ENCODE measurements at places on chromosomes 7 and 10.

- no peaks in the 10 kb centered on the region for H3K36me3 ChIP-seq
- no peak for DNase-seq
- no peaks in the 10 kb centered on the region for H3K27me3 ChIP-seq
- no peak overlapping the region for H3K4me3 ChIP-seq
These were observed 77.8 kb upstream of the NRP1 start for GRCh38 chr10:33412241-33412640.

GRCh38 chr10:47076949-47077361, 165.7 kb downstream of the PTPN20 start:
- H3K27me3 ChIP-seq, result peaks cover 4% of the 10 kb centered on the region
- no peaks in the 10 kb centered on the region for H3K4me1 ChIP-seq
- H3K27ac ChIP-seq, result no peak overlapping the region
- DNase-seq, result no peak
- no peaks in the 10 kb centered on the region for H3K36me3 ChIP-seq
- no peak overlapping the region for H3K4me3 ChIP-seq

DNA sequence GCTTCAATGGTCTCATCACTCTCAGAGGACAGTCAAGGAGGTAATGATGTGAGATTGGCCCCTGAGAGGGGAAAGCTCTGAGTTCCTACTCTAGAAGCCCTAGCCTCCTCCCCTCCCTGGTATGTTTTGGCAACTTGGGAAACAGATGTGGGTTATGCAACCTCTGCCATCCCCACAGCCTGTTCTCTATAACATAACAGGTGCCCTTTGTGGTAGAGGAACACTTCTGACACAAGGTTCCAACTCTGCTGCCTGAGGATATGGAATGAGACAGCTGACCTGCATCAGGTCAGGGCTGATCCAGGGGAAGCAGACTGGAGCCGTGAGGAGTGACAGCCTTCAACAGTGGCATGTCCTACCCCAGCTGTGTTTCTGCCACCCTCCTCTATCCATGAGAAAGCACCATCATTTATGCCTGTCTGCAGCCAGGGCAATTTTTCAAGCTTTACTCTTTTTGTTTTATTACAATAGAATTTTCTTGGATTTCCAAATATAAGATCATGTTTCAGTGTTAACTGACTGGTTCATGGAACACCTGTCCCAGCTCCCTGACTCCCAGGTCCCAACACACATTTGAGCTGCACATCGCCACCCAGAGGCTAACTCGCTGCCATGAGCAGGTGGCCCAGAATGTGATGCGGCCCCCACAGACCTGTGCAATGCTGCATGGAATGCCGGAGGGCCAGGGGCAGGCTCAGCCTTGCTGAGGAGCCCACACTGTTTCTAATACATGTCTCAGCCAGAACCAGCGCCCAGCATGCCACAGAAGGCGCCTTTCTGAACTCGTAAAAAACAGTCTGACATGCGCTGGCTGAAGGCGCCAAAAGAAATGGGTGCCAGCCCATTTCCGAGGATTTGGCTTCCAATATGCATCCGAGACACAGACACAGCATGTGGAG, 124.8 kb upstream of the CHST15 start:
- no peak for DNase-seq
- H3K36me3 ChIP-seq, result no peaks in the 10 kb centered on the region
- H3K4me3 ChIP-seq, result no peak overlapping the region
- H3K27me3 ChIP-seq, result no peaks in the 10 kb centered on the region
- no peaks in the 10 kb centered on the region for H3K4me1 ChIP-seq
- no peak overlapping the region for H3K27ac ChIP-seq

GRCh38 chr10:75718991-75719390, 287.6 kb downstream of the LRMDA start:
- H3K4me3 ChIP-seq, result no peak overlapping the region
- no peak overlapping the region for H3K27ac ChIP-seq
- no peaks in the 10 kb centered on the region for H3K36me3 ChIP-seq
- H3K27me3 ChIP-seq, result peaks cover 6% of the 10 kb centered on the region
- H3K4me1 ChIP-seq, result no peaks in the 10 kb centered on the region

- no peaks in the 10 kb centered on the region for H3K36me3 ChIP-seq
- no peak for DNase-seq
- no peak overlapping the region for H3K4me3 ChIP-seq
- no peak overlapping the region for H3K27ac ChIP-seq
- H3K4me1 ChIP-seq, result no peaks in the 10 kb centered on the region
These were observed 126.5 kb downstream of the ICA1 start for GRCh38 chr7:8135417-8135816.

- no peak overlapping the region for H3K4me3 ChIP-seq
- peak overlapping the region; percentile 8 for H3K27ac ChIP-seq
- H3K27me3 ChIP-seq, result no peaks in the 10 kb centered on the region
- peak; percentile 47 for DNase-seq
- H3K36me3 ChIP-seq, result no peaks in the 10 kb centered on the region
These were observed 9.2 kb downstream of the AQP1 start for GRCh38 chr7:30920584-30921539.

DNA sequence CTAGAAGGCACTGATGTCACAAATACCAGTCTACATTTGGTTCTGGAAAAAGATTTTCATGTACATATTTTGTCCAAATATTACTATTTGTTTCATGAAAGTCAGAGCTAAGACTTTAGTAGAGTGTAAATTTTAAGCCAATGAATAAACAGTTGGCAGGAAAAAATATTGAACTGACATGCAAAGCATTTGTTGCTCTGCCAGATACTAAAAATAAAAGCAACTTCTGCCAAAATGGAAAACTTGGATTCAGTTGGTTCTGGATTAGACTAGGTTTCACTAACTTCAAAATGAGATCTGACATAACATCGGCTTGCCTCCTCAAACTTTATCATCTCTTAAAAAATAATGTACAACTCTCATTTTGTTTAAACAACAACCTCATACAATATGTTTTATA, 34.9 kb downstream of the FAM204A start:
- no peak for DNase-seq
- no peak overlapping the region for H3K27ac ChIP-seq
- no peaks in the 10 kb centered on the region for H3K4me1 ChIP-seq
- no peaks in the 10 kb centered on the region for H3K27me3 ChIP-seq
- H3K36me3 ChIP-seq, result peaks cover 47% of the 10 kb centered on the region
- no peak overlapping the region for H3K4me3 ChIP-seq

- DNase-seq, result no peak
- H3K4me3 ChIP-seq, result no peak overlapping the region
- no peaks in the 10 kb centered on the region for H3K36me3 ChIP-seq
These were observed 36.4 kb upstream of the SRRM3 start for GRCh38 chr7:76165106-76165972.

- H3K4me3 ChIP-seq, result peak overlapping the region; percentile 19
- no peaks in the 10 kb centered on the region for H3K27me3 ChIP-seq
- DNase-seq, result no peak
- no peak overlapping the region for H3K27ac ChIP-seq
These were observed 183.0 kb upstream of the ANK3 start for GRCh38 chr10:60572511-60573194.

GRCh38 chr7:106279425-106280197, 5.2 kb downstream of the NAMPT start:
- H3K4me3 ChIP-seq, result no peak overlapping the region
- H3K27ac ChIP-seq, result no peak overlapping the region
- H3K27me3 ChIP-seq, result no peaks in the 10 kb centered on the region
- DNase-seq, result no peak

GRCh38 chr7:27235387-27236311, 7.0 kb upstream of the EVX1 start:
- peaks cover 8% of the 10 kb centered on the region for H3K27me3 ChIP-seq
- H3K36me3 ChIP-seq, result no peaks in the 10 kb centered on the region
- H3K4me3 ChIP-seq, result peak overlapping the region; percentile 35
- no peaks in the 10 kb centered on the region for H3K4me1 ChIP-seq
- no peak overlapping the region for H3K27ac ChIP-seq

DNA sequence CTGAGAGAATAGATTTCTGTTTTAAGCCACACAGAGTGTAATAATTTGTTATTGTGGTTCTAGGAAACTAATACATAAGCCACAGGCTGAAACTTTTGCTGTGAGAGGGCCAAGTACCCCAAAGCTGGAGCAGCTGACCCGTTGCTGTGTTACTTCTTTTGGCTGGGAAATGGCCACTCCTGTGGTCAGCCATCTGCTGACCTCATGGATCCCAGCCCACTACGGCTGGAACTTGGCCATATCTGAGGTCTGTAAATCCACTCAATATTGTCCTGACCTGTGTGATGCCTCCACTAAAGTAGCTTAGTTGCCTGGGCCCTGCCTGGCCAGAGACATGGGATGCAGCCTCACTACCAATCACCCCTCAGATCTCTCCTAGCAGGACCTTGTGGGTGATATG, 17.4 kb upstream of the LOXL4 start:
- H3K36me3 ChIP-seq, result no peaks in the 10 kb centered on the region
- no peak overlapping the region for H3K27ac ChIP-seq
- H3K27me3 ChIP-seq, result peaks cover 6% of the 10 kb centered on the region
- H3K4me3 ChIP-seq, result no peak overlapping the region
- H3K4me1 ChIP-seq, result no peaks in the 10 kb centered on the region

DNA sequence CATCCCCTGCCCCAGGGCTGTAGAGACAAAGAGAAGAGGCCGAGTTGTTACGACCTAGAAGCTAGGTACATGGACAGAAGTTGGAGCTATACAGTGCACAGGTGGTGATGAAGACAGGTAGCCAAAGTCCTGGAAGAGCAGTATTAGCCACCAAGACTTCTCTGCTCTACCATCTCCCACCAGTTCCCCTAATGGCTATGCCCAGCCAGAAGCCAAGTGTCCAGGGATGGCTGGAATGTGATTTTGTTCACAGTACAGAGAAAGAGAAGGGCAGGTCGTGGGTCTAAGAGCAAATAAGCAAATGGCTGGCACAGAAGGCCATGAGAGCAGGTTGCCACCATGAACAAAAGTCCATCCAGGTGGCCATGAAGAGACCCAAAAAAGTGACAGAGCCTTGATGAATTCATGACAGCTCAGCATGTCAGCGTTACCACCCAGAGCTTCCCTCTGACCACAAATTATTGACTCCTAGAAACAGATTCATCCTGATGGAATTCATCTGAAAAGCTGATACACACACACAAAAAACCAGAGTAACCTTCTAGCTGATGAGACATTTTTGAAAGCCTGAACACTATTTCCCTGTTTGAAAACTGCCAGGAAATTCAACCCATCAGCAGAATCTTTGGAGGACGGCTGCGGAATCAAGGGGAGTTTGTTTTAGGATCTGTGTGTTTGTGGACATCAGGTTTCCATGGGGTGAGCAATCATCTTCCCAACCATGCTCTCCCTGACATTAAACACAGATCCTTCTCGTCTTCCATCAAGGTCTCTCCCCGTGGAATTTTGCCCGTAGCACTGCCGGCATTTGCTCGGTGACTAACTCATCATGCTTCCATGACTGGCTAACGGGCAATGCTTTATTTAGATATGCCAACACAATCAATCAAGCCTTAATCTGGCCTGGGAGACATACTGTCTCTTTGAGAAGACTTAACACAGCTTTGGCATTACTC, 906.7 kb upstream of the AUTS2 start:
- H3K27ac ChIP-seq, result no peak overlapping the region
- DNase-seq, result no peak
- no peaks in the 10 kb centered on the region for H3K27me3 ChIP-seq
- H3K4me3 ChIP-seq, result no peak overlapping the region
- H3K4me1 ChIP-seq, result no peaks in the 10 kb centered on the region

GRCh38 chr7:55018361-55019190, at the start of gene EGFR:
EGFR (plus strand) TSS chr7:55019017; CDS start chr7:55019278, 261 bp downstream.
- H3K27ac ChIP-seq, result peak within 1 kb of the TSS; percentile 94
- H3K27me3 ChIP-seq, result no peaks in the 10 kb centered on the region
- peaks cover 42% of the 10 kb centered on the region for H3K36me3 ChIP-seq

DNA sequence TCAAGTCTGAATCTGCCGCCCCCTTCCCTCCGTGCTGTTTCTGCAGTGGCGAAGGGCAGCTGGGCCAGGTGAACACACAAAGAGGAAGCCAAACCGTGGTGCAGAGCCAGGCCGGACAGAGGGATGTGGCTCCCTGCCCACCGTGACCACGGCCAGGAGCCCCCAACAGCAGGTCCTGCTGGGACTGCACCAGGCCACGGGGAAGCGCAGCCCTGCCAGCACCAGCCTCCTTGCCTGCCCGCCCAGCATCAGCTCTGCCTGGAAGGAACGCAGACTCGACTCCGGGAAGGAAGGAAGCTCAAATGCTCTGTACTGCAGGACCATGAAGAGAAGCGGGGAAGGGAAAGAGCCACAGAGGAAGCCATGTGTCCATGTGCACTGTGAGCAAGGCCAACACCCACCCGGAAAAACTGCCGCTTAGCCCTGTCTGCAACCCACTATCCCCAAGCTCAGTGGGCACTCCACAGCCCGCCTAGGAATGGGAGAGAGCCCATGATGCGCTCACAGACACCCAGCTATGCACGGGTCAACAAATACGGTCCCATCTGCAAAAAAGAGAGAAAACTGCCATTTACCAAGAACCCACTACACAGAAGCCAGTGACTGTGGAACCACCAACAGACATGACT, 19.0 kb downstream of the GPER1 start:
- no peak for DNase-seq
- no peaks in the 10 kb centered on the region for H3K4me1 ChIP-seq
- no peak overlapping the region for H3K27ac ChIP-seq
- no peaks in the 10 kb centered on the region for H3K36me3 ChIP-seq
- no peaks in the 10 kb centered on the region for H3K27me3 ChIP-seq

DNA sequence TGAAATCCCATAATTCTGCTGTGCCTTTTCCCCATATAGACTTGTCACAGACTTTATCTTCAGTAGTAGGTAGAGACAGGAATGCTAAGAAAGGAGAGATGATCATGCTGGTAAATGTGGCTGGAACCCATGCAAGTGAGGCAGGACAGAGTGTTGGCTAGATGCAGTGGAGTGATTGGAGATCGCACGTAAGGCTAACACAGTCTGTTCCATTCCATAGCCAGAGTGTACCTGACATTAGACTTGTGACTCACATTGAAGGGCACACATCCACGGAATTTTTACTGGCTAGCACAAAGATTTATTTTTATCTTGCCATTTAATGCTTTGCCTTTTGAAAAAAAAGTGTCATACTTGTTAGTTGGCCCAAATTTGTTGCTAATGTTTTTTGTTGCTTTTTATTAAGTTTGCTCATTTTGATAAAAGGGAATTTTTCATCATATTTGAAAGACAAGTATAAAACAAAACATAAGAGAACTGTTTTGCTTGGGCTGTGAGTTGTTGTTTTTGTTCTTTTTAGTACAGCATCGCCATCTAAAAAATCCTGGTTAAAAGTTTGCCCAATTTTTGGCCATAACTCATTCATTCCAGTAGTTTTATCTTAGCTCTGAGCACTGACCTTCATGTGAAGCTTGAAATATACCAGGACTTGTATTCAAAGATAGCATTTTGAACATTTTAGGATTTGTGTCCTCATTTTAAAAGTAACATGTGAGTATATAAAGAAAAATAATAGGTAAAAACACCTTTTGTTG, 81.0 kb downstream of the CPED1 start:
- H3K27ac ChIP-seq, result no peak overlapping the region
- H3K36me3 ChIP-seq, result no peaks in the 10 kb centered on the region
- DNase-seq, result no peak
- H3K4me1 ChIP-seq, result no peaks in the 10 kb centered on the region
- H3K4me3 ChIP-seq, result no peak overlapping the region

- H3K27me3 ChIP-seq, result no peaks in the 10 kb centered on the region
- H3K4me1 ChIP-seq, result no peaks in the 10 kb centered on the region
- no peak for DNase-seq
- H3K27ac ChIP-seq, result no peak overlapping the region
- H3K36me3 ChIP-seq, result no peaks in the 10 kb centered on the region
These were observed 395.5 kb downstream of the SUGCT start for GRCh38 chr7:40530292-40530691.
